ENCODE measurements at places on chromosomes 5 and 9. TPM values are rescaled to one million over a fixed set of nuclear protein-coding genes. Genes with fewer than 3 reads are reported as not detected.

BAAT gene
- 0.07 TPM for total RNA-seq

SPINK7 gene
- total RNA-seq: not detected

DNA sequence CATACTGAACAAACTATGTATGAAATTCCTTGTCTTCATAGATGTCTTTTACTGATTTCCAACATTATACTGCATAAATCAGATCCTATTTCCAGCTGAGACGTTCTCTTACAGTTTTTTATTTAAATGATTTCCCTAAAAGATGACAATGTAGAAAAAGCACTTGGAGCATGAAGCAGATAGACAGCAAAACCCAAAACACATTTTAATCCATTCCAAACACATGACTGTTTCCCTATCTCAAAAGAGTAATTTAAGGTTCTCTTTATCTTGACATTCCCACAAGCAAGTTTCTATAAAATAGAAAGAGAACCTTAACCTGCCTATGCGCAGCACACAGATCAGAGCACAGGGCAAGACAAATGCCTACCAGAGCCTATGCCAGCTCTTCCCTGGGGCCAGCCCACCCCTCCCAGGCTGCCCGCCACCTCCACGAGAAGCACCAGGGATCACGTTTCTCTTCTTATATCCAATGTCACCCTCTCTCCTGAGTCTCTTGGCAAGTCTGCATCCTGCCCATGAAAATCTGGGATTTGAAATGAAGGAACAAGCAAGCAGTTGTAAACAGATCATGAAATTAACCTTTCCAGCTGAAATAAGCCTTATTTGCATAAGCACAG lies 52.4 kb downstream of the RETREG1 start:
- no peaks in the 10 kb centered on the region for H3K27me3 ChIP-seq
- H3K4me1 ChIP-seq: no peaks in the 10 kb centered on the region
- no peak for DNase-seq

GRCh38 chr5:77832938-77833337 lies 56.8 kb upstream of the TBCA start:
- no peaks in the 10 kb centered on the region for H3K36me3 ChIP-seq
- H3K4me3 ChIP-seq: no peak overlapping the region
- no peak overlapping the region for H3K27ac ChIP-seq
- no peak for DNase-seq
- H3K4me1 ChIP-seq: no peaks in the 10 kb centered on the region

- peaks cover 4% of the 10 kb centered on the region for H3K36me3 ChIP-seq
- no peak for DNase-seq
- no peaks in the 10 kb centered on the region for H3K4me1 ChIP-seq
- no peak overlapping the region for H3K27ac ChIP-seq
Measured at GRCh38 chr9:135925496-135926133, 18.3 kb upstream of the CAMSAP1 start.

- peaks cover 7% of the 10 kb centered on the region for H3K4me1 ChIP-seq
- no peaks in the 10 kb centered on the region for H3K36me3 ChIP-seq
- no peak overlapping the region for H3K27ac ChIP-seq
- no peak overlapping the region for H3K4me3 ChIP-seq
- DNase-seq: no peak
Measured at GRCh38 chr5:86861512-86861911, 243.8 kb downstream of the COX7C start.

GRCh38 chr9:137836831-137837241 lies 40.7 kb upstream of the CACNA1B start:
- no peak overlapping the region for H3K27ac ChIP-seq
- DNase-seq: no peak
- H3K27me3 ChIP-seq: no peaks in the 10 kb centered on the region
- H3K4me1 ChIP-seq: no peaks in the 10 kb centered on the region

- H3K36me3 ChIP-seq: no peaks in the 10 kb centered on the region
- DNase-seq: no peak
- H3K27ac ChIP-seq: peak overlapping the region; percentile 87
- H3K27me3 ChIP-seq: no peaks in the 10 kb centered on the region
- H3K4me3 ChIP-seq: no peak overlapping the region
Measured at GRCh38 chr9:34070606-34071324, 22.1 kb upstream of the UBAP2 start.

- H3K27ac ChIP-seq: peak overlapping the region; percentile 41
- H3K4me1 ChIP-seq: peaks cover 39% of the 10 kb centered on the region
- DNase-seq: no peak
- H3K27me3 ChIP-seq: no peaks in the 10 kb centered on the region
- no peak overlapping the region for H3K4me3 ChIP-seq
- no peaks in the 10 kb centered on the region for H3K36me3 ChIP-seq
Measured at GRCh38 chr9:22129133-22129532, 120.0 kb upstream of the CDKN2B start.

DNA sequence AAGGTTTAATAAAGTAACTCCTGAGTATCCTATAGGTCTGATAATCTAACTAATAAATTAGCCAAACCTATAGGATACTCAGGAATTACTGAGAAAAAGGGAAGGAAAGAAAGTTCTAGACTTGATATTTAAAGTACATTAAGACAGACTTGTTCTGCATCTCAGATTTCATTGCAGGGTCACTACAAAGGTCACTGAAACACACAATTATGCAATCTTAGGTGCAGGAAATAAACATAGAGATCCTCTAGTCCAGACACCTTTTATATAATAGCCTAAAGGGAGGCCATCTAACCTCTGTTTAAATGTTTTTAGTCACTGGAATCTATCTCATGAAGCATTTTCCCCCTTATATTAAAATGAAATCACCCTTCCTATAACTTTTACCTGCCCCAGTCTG lies 1215.7 kb downstream of the MAT2B start:
- DNase-seq: no peak
- H3K4me3 ChIP-seq: no peak overlapping the region
- H3K27ac ChIP-seq: no peak overlapping the region
- peaks cover 3% of the 10 kb centered on the region for H3K4me1 ChIP-seq
- H3K27me3 ChIP-seq: no peaks in the 10 kb centered on the region

DNA sequence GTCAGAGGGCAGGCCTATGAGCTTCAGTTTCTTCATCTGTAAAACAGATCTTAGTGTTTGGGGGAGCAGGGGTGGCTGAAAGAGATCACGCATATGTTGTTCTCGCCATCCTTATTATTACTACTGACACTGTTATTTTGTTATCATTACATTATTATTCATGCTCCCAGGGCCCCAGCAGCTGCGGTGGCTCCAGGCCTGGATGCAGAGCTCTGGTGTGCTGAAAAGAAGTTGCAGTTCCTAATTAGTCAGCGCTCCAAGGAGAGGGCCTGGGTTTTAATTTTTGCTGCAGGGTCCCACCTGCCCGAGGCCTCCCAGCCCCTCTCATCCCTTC lies 19.5 kb downstream of the CXXC5 start:
- DNase-seq: no peak
- peaks cover 42% of the 10 kb centered on the region for H3K4me1 ChIP-seq
- no peaks in the 10 kb centered on the region for H3K36me3 ChIP-seq
